ENCODE measurements at places on chromosomes 6 and 20.

DNA sequence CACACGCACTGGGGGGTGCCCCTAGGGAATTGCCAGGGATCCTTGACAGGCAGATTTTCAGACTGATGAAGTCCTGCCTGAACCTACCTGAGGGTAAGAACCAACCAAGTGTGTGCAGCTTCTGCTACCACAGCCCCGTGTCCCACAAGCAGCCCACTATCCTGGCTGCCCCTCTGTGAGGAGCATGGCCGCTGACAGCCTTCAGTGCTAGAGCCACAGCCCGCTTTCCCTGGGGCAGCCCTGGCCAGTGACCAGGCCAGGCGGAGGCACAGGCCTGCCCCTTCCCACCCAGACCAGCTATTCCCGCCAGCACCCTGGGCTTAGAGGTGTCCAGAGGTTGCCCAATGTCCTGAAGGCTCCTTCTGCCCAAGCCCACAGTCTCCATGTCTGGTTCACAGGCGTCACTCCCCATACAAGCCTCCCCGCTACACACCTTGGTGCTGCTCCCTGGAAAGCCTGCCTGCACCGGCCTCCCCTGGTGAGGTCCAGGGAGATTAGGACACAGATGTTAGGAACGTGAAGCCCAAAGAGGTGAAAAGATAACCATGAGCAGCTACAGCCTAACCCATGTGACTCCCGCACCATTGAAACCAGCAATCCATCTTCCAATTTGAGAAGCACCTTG lies 207.0 kb downstream of the SYNDIG1 start:
- no peak for DNase-seq

DNA sequence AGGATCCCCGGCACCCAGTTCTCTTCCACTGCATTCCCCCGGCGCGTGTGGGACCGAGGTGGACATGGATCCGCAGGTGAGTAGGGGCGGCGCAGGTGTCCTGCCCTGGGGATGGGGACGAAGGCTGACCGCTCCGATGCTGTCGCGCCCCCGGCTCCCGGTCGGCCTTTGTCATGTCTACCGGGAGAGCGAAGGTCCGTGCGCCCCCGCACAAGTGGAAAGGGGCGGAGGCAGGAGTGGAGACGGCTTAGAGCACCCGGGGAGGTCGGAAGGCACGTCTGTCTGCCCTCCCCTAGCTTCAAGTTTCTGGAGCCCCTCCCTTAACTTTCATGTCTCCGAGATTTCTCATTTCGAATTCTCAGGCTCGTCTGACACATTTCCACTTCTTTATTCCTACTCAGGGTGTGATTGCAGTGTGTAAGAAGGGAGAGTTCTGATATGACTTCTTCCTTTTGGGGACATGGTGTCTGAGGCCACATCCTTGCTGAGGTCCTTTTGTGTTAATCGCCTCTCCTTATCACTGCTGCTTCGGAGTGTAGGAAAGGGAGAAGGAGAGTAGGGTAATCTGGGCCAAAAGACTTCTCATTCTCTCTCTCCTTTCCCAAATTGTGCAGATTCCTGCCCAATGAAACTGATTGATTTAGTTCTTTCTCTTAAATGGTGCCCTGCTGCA lies 435 bp downstream of the KIFC1 start:
- DNase-seq: peak; percentile 55

DNA sequence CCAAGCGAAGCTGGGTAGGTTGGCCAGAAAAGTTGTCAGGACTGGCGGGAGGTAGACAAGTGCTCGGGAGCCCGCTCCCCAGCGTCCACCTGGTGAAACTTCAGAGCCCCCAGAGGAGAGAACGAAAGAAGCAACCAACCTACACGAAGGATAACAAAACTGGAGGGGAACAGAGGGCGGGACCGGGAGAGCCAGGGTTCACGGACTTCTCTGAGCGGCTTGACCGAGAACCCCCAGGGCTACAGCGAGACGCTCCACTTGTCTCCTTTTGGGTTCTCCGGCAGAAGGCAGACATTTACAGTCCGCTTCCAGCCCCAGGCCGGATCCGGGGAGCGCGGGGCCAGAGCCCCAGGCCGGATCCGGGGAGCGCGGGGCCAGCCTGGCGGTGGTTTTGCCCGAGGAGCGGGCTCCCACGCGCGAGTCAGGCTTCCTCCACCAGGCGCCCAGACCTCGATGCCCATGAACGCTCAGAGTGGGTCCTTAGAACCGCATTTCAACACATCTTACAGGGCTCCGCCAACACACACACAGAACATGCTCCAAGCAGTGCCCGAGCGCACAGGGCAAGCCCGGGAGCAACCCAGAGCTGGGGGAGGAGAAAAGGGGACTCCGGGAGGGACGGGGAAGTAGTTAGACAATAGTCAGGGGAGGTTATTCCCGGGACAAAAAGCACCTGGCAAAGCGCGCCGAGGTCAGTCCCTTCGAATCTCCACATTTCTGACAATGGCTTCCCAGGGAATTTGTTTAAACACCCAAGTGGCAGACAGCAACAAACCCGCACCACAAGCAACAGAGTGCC lies 1.1 kb downstream of the PTPRK start:
- DNase-seq: peak; percentile 57

DNA sequence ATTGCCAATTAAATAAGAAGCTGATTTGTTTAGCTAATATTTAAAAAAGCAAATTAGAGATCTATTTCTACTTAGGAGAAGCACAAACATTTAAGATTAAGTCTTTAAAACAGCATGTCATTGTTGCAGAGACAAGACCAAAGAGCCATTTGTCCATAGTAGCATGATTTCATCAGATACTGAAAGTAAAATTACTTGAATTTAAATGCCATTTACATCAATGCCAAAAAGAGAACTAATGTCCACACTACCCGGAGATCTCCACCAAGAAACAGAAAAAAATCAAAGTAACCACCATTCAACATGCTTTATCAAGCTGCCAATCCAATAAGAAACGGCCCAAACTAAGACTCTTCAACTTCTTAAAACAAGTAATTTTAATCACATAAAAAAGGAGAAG lies 15.7 kb downstream of the AURKA start:
- DNase-seq: no peak

GRCh38 chr6:33958526-33959328 lies 154.9 kb upstream of the MLN start:
- no peak for DNase-seq

GRCh38 chr20:64049060-64049877 lies at the start of gene SOX18:
SOX18 (minus strand) TSS chr20:64049639; CDS start chr20:64049516, 123 bp downstream.
- DNase-seq: no peak

GRCh38 chr20:62139636-62140035 lies 3.6 kb downstream of the PSMA7 start:
- DNase-seq: no peak

GRCh38 chr6:36997811-36998722 lies 7.4 kb upstream of the FGD2 start:
- no peak for DNase-seq

- no peak for DNase-seq
Measured at GRCh38 chr6:33595001-33595846, 15.1 kb upstream of the BAK1 start.

GRCh38 chr6:90573624-90574023 lies 13.2 kb downstream of the MAP3K7 start:
- no peak for DNase-seq

DNA sequence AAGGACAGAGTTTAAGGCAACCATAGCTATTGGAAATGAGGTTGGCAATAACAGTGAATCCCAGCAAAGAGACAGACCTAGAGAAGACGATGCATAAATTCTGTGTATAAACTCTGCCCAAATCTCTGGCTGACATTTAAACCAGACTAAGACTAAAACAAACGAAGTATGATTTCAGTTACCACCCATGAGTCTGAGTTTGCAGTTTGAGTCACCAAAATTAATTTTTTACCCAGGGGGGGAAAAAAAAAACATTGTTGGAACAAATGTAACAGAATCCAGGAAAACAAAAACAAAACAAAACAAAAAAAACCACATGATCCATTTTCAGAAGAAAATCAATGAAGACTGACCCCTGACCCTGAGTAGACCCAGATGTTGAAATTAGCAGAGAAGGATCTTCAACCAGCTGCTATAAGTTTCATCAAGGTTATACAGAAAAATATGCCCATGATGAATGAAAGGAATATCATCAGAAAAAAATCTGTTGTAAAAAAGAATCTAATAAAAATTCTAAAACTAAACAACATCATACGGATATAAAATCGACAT lies 190.8 kb downstream of the GMDS start:
- no peak for DNase-seq

GRCh38 chr20:8315639-8316573 lies 183.8 kb downstream of the PLCB1 start:
- DNase-seq: no peak

DNA sequence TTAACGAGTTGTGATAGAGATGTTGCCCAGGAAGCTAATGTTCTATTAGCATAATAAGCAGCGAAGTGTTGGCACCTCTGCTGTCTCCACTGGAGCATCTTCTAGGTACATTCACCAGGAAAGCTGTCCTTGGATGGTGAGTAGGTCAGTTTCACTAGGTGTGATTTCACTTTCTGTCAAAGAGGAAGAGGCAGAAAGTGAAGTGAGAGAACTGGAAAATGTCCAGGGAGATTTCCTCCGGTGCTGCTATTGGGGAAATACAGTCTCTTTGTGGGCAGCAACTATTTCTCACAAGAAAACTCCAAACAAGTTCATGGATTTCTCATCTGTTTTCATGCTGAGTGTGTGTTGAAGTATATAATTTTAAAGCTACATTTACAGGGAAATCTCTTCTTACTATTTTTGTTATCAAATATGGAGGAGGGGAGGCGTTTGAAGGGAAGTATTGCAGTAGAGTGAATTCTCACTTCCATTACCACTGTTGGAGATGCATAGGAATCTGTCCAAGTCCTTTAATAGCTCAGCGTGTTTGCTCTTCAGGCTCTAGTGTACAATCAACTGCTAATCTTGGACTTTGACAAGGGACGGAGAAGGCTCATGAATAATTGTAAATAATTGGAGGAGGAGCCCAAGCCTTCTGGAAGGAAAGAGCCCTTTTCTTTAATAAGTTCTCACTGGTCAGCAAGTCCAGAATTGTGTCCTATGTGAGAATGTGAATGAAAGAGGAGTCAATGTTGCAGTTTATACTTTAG lies 16.1 kb upstream of the TSBP1 start:
- DNase-seq: no peak

DNA sequence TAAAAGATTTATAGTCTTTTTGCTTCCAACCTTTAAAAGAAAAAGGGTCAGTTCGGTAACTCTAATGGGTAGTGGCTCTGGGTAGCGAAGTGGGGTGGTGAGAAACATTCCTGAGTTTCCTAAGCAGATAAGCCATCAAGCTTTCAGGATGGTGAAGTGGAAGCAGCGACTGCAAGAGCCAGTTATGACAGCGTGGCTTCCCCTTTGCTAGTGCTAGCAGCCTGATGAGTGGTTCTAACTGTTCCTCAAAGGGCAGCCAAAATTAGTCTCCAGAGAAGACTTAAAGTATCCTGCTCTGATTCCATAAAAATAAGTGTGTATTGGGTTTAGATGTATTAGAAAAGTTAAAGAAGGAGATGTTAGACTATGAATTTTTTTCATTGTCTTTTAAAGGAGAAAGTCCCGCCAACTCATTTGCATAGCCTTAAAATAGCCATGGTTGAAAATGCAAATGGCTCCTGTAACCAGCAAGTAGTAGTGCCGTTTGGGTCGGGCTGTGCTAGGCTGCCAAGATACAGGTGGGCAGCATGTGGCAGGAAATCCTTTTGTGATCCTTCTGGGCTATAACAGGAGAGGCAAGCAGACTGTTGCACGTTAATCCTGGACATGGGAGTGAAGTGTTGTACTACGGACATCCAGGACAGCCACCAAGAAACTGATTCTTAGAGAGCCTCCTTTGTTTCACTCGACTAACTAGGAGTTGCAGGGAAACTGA lies 18.0 kb downstream of the ELOVL2 start:
- no peak for DNase-seq
